ENCODE measurements at places on chromosomes 13 and 19.
A peak's percentile ranks its signal among the peaks of the same experiment; 100 is the strongest.

- DNase-seq, result no peak
Observed at GRCh38 chr19:49602806-49603205, 11.8 kb downstream of the PRR12 start.

- no peak for DNase-seq
Observed at GRCh38 chr13:41002606-41003005, 16.5 kb downstream of the ELF1 start.

GRCh38 chr13:62294244-62294643 lies 878.6 kb upstream of the PCDH20 start:
- no peak for DNase-seq

- DNase-seq, result peak; percentile 44
Observed at GRCh38 chr19:6811906-6812305, 39.4 kb downstream of the VAV1 start.

- DNase-seq, result no peak
Observed at GRCh38 chr19:18610556-18611326, 1.9 kb upstream of the TMEM59L start.

- no peak for DNase-seq
Observed at GRCh38 chr13:38685431-38685830, 1.4 kb upstream of the FREM2 start.

DNA sequence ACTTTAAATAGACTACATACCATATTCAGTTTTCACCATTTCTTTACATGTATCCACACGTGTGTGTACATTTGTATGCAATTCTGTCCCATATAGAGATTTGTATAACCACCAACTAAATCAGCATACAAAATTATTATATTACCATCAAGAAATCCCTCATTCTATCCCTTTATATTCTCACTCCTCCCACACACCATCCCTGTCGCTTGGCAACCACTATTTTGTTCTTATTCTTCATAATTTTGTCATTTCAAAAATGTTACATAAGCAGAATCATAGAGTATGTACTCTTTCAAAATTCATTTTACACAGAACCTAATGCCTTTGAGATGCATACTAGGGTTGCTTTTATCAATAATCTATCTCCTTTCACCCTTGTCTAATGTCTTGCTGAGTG lies 740.5 kb downstream of the SLITRK5 start:
- DNase-seq, result no peak

DNA sequence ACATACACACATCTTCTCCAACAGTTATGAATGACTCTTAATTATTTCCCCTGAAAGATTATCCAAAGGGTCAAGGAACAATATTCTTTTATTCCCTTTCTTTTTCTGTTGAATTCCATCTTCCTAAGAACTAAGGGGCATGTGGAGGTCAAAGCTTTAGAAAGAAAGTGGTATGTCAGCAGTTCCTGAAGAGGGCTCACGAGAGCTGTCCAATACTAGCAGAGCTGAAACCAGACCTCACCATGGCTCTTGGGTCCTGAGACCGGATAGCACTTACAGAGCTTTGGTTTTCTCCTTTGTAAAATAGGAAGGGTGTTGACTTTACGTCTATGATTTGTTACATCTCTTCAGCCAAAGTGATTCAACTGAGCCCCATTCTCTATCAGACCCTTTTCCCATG lies 109.8 kb upstream of the FREM2 start:
- DNase-seq, result no peak

GRCh38 chr19:11091703-11092153 lies 2.5 kb downstream of the LDLR start:
- peak; percentile 82 for DNase-seq

- DNase-seq, result no peak
Observed at GRCh38 chr19:8666814-8667405, 31.7 kb downstream of the ACTL9 start.

GRCh38 chr13:32838945-32839344 lies 177.3 kb upstream of the KL start:
- no peak for DNase-seq

DNA sequence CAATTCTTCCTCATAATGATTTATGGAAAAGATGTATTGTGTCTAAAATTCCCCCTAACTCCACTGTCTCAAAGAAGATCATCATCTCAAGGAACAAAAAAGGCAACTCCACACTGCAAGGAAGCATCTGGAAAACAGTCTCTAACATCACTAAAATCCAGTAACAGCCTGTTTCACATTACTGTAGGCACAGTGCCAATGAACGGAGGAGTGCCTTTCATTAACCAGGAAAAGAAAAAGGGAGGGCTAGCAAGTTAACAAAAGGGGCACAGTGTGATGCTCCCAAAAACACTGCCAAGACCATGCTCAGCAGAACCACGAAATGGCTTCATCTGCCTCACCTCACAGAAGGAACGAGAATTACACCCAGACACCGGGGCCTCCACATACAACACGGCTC lies 8.5 kb downstream of the TMTC4 start:
- no peak for DNase-seq

DNA sequence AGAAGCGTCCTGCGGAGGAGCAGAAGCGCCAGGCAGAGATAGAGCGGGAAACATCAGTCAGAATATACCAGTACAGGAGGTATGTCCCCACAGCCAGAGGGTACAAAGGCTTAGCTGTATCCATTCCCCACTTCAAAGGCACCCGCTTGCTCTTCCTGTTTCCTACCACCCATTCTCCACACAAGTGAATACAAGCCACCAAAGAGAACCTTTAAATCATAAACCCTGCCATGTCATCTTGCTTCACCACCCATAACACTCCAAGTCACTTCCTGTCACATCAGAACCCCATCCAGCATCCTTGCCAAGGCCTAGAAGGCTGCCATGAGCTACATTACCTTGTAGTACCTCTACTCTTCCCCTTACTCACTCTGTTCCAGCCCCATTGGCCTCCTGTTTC lies 205.8 kb downstream of the LMO7 start:
- DNase-seq, result no peak
